Activated CD4-positive, alpha-beta memory T cell treated with anti-CD3 and anti-CD28 coated beads for 36 hours (primary cell): ENCODE measurements at places on chromosomes 6 and 20. TPM values are rescaled to one million over a fixed set of nuclear protein-coding genes. Genes with fewer than 3 reads are reported as not detected.

- no peak for DNase-seq
Observed at GRCh38 chr6:142384519-142385254, 82.9 kb downstream of the ADGRG6 start.

GRCh38 chr6:153312634-153313033 is 181.6 kb upstream of the RGS17 start:
- DNase-seq = peak; percentile 41

GRCh38 chr20:2804852-2805688 is 4.6 kb upstream of the CPXM1 start:
- DNase-seq = no peak

DNA sequence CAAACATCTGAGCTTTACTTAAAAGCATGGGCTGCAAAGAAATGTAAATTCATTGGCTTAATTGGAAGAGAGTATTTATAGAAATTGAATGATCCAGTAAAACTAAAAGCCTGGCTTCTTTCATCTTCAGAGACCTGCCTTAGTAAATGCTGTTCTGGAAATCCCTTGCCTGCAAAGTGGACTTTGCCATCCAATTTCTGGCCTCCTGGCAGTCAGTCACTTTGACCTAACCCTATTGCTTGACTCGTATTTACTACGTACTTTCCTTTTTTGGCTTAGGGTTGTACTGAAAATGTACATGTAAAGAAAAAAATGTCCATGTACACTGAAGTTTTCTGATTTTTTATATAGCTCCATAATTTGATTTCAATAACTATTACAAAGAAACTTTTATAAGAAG is 47.1 kb downstream of the E2F3 start:
- DNase-seq = no peak

The WFDC9 gene
- total RNA-seq = not detected

DNA sequence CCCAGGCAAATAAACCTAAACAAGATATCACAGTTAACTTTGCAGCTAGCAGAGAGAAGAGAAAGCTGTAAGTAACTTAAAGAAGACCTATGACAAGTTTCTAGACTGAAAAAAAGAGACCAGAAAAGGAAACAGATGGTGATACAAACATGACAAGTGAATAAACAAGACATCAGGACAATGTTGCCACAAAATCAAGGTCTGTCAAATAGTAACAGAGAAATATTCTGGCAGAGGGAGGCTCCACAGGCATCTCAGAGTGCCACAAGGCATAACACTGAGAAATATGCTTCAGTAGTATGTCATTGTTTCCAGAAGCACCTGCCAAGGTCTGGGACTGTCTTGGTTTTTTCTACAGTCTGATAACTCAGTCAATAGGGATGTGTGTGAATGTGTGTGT is 332.2 kb downstream of the KHDRBS2 start:
- DNase-seq = no peak

DNA sequence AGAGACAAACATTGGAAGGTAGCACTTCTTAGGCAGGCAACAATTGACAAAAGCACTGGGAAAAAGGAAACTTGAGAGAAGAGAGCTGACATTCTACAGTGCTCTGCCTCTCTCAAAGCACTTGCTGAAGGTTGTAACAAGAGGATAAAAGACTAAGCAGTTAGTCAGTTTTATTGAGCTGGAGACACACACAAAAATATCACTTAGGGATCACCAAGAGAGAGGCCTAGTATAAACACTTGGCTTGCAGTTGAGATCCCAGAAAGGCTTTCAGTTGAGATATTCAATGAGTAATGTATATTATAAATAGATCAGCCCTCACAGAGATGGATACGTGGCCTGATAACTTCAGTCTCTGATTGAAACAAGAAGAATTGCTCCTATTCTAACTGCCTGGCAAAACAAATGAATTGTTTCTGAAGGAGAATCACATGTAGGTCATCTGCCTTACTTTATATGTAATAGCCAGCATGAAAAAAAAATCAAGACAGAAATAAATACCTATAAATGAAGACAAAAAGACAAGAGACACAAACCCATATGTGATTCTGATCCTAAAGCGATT is 747.2 kb upstream of the MAN1A1 start:
- no peak for DNase-seq

- no peak for DNase-seq
Observed at GRCh38 chr6:112335736-112336135, 11.4 kb upstream of the RFPL4B start.

- DNase-seq = no peak
Observed at GRCh38 chr20:39660226-39660625, 698.1 kb downstream of the DHX35 start.

The PDYN gene
- not detected for total RNA-seq

GRCh38 chr20:24993337-24994185 is 1.0 kb upstream of the APMAP start:
- no peak for DNase-seq

DNA sequence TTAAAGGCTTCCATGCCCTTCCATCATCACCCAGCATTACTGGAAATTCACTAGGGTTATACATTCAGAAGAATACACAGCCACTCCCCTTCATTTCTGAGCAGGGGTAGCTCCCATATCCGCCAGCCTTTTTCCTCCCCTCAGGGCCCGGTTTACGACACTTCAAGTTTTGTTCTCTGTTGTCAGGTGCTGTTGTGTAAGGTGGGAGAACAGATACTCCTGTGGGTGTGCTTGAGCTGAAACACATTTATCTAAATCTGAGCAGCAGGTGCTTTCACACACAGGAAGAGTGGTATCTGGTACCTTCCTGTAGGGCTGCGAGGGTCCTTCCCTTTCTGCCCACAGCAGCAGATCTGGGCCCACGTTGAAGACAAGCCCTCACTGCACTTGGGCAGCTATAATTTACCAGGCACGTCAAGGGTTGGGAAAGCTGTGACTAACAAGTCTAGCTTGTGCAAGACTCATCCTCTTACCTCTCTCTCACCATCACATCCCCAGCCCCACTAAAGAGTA is 215.8 kb upstream of the RREB1 start:
- DNase-seq = no peak

The TNF gene
- total RNA-seq = 167 TPM

The SH3BGRL2 gene
- 0.12 TPM for total RNA-seq

The SLC17A3 gene
- total RNA-seq = not detected

DNA sequence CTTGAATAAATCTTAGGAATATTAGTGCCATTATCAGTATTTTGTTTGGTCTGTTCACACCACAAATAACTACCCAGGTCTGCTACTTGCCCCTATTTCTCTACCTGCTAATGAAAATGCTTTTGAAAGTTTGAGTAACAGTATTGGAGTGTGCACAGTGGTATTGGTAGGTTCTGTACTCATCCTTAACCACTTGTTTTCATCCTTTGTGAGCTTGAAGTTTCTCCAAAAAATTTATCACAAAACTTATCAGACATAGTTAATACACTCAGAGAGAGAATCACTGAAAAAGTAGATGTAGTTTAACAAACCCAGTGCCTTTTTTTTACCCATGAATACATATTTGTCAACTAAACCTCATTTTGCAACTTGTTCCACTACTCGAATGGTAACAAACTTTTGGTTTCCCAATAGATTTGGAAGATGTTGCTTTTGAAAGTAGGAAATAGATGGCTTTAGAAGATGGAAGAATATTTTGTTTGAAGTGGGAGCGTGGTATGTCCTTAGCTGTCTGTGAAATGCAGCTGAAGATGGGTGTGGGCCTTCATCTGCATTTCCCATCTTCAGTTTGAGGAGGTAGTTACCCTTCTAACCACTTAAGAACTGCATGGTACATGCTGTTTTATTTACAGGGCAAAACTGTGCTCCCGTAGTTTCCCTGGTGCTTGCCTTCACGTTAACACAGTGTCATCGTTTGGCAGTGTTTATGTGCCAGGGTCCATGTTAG is 9.0 kb downstream of the PTPN1 start:
- DNase-seq = peak; percentile 55

The OXT gene
- total RNA-seq = not detected

- peak; percentile 67 for DNase-seq
Observed at GRCh38 chr6:132763269-132763668, 5.6 kb upstream of the VNN2 start.

The TFAP2A gene
- not detected for total RNA-seq

DNA sequence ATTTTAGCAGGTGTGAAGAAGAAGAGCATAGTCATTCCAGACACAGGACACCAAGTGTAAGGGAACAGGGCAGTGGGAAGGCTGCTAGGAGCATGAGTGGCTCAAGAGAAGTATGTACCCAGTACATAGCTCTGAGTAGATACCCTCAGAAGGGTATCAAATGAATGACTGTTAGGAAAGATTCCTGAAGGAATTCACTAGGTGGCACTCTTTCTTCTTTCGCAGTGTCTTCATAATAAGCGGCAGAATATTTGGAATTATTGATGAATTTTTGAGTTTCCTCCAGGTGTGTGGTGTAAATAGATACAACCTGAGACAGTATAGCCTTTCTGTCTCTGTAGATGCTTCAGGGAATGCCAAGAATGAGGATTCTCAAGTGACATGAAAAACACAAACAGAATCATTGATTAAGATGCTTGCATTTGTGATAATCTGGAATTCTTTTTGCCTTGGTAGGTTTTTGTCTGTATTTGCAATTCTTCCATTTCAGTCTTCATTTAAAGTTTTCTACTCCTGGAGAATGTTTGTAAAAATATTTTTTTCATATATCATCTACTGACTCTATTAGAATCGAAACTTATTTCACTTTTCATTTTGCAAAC is 264.3 kb upstream of the RIMS1 start:
- no peak for DNase-seq

The LST1 gene
- total RNA-seq = 15.7 TPM

The F13A1 gene
- not detected for total RNA-seq

DNA sequence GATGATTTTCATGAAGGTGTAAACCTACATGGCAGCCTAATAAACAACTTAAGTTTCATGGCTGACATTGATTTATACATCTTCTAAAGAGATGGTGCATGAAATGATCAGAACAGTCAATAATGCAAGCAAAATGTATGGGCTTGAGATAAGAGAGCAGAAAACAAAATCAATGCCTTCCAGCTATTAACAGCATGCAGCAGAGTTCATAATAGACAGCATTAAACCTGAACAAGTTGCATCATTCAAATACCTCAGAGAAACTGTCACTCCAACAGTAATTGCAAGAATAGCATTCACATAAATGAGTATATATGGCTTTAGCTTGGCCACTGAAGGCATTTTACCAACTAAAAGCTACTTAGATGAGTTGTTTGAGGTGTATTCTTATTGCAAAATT is 319.6 kb upstream of the ARID1B start:
- DNase-seq = no peak

DNA sequence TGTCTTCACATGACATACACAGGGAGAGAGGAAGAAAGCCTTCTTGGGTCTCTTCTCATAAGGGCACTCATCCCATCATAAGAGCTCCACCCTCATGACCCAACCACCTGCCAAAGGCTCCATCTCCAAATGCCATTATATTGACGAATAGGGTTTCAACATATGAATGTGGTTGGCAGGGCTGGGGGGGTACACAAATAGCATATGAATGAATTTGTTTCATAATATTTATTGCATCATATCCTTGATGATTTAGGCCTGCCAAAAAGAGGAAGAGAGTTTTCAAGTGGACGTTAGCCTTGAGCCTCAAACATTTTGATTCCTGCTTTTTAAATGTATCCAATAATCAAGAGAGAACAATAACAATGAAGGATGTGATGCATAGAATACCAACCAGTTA is 26.2 kb upstream of the OPRM1 start:
- DNase-seq = no peak

GRCh38 chr20:35972462-35972861 is 4.1 kb downstream of the CNBD2 start:
- no peak for DNase-seq

GRCh38 chr6:41103847-41104246 is 31.1 kb downstream of the NFYA start:
- no peak for DNase-seq

DNA sequence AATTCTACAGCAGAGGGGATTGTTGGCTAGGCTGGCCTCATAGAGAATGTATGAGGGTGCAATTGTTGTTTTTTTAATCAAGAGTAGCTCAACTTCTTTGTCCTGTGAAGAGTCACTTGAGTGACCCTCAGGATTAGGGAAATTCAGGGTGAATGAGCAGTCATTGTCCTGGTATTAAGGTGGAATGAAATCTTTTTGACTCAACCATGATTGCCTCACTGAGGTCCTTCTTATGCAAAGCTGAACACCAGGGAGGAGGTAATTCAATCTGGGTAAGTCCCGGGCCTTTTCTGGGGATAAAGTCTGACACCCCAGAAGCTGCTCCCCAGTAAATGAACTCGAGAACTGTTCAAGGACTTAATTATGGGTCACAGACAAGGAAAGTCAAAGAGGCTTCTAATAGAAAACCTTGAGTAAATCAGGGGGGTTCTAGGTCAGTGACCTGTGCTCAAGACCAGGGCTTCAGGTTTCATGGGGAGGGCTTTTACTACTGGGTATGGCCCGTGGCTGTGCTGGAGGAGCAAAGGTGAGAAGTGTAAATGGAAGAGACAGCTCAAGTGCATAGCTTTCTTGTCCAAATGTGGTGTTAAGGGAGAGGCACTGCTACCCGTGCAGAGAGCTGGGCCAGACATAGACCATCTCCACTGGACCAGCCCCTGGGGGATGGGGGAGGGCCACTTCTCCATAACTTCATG is 25.3 kb upstream of the ZBTB24 start:
- DNase-seq = no peak

DNA sequence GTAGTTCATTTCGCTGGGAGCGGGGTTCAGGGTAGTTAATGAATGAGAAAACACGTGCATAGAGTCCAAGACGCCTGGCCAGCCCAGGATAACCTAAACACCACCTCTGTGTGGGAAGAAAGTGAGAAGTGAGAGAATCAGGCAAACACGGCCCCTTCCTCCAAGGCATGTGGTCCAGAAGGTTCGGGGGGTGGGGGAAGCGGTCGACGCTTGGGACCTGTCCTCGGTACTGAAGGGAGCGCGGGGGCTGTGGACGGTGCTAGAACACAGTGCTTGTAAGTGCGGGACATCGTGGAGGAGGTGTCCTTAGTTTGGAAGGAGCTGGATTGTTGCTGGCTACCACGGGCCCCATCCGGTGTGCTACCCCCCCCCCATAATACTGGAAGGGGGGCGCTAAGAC is 1.7 kb upstream of the VSTM2L start:
- no peak for DNase-seq

- DNase-seq = no peak
Observed at GRCh38 chr20:57780906-57781305, 71.1 kb upstream of the PMEPA1 start.

GRCh38 chr20:36493051-36493800 is 48.1 kb upstream of the MYL9 start:
- DNase-seq = peak; percentile 55

GRCh38 chr6:111258615-111259088 is 171.3 kb downstream of the SLC16A10 start:
- no peak for DNase-seq

DNA sequence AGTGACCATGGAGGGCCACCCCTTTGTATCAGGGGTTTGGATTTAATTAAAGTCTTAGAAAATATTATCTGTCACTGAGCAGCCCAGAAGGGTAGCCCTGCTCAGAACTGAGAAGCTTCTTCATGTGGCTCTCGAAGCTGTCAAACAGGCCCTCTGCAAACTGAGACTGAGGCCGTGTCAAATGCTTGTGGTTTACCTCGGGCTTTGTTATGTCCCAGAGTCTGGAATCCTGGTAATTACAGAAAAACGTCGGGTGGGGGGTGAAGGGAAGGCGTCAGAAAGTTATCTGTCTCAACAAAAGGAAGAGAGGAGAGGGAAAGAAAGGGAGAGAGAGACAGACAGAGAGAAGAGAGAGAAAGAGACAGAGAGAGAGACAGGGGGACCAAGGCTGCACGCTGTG is 200.8 kb downstream of the BMP7 start:
- DNase-seq = no peak

GRCh38 chr6:78947529-78947928 is 80.2 kb downstream of the IRAK1BP1 start:
- DNase-seq = no peak

GRCh38 chr6:123380257-123380656 is 256.5 kb downstream of the TRDN start:
- no peak for DNase-seq

GRCh38 chr6:89834884-89835792 is 5.5 kb downstream of the CASP8AP2 start:
- DNase-seq = peak; percentile 71
